ENCODE measurements at places on chromosomes 4 and X.

DNA sequence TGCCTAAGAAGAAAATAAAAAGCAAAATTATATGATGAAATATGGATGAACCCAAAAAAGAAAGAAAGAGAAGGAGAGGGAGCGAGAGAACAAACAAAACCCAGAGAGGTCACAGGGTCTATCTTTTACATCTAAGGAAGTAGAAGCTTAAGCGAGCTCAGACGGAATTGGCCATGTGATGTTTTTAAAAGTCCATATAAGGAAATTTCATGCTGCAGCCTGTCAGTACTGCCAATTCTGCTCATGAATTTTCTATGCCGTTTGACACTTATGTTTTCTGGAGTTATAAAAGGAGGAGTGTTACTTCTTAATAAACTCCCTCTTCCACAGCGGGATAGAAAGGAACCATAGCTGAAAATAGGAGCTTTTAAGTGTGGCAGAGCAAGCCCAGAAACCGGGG lies 32.9 kb upstream of the DCX start:
- no peak for DNase-seq

- no peak for DNase-seq
Observed at GRCh38 chr4:73194064-73194463, 64.5 kb downstream of the ANKRD17 start.

- no peak for DNase-seq
Observed at GRCh38 chrX:10450229-10450958, 170.0 kb downstream of the MID1 start.

DNA sequence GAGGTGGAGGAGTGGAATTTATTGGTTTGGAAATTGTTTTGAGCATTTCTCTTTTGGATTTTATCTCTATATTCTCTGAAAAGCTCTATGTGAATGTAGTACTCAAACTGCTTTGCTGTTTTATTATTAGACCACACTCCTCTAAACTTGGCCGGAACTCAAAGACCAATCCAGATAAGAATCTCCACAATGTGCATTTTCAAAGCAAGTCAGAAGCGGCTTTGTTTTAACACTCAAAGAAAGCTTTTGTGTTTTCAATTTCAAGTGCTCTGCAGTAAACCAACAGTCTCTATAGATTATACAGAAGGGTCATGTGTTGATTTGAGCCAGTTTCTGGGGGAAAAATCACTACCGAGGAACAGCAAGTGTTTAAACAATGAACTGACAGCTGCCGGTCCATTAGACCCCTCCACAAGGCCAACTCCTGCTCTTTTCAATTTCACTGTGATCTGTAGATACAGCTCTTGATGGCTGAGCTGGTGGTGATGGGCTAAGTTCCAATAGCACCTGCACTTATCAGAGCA lies 79.4 kb downstream of the FTHL17 start:
- DNase-seq, result no peak

DNA sequence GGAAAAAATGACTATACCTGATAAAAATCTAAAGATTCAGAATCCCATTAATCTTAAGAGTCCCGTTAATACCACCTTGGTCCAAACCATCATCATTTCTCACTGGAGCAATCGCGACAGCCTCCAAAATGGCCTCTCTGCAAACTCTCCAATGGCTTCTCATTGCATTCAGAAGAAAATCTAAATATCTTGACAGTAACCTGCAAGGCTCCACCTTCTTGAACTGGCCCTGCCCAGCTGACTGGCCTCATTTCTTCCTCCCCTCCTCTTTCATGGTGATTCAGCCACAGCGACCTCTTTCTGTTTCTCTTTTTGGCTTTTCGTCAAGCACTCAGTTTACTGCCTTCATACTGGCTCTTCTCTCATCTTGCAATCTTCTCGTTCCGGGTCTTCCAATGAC lies 56.2 kb upstream of the GPRIN3 start:
- no peak for DNase-seq

- DNase-seq, result no peak
Observed at GRCh38 chrX:19672222-19672812, 157.0 kb upstream of the MAP3K15 start.

DNA sequence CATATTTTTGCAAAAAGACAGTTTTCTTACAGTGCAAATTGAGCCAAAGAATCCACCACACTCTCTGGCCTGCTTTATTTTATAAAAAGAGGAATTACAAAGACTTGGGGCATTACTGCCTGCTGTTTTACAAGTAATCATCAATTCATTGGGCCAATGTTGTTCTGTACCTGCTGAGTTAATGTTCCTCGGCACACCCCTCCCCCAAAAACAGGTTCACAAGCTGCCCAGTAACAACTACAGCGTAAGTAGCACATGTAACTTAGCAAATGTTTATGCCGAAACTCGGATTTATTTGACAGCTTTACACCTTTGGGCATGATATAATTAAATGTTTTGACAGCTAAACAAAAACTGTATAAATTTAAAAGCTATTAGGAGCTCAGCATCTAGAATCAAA lies 214.6 kb upstream of the MAB21L2 start:
- DNase-seq, result no peak

Measured in GOT3 (cell line).